ENCODE measurements at places on chromosomes 1 and 21.

- no peak for DNase-seq
Observed at GRCh38 chr1:29629814-29630516, 393.6 kb downstream of the PTPRU start.

DNA sequence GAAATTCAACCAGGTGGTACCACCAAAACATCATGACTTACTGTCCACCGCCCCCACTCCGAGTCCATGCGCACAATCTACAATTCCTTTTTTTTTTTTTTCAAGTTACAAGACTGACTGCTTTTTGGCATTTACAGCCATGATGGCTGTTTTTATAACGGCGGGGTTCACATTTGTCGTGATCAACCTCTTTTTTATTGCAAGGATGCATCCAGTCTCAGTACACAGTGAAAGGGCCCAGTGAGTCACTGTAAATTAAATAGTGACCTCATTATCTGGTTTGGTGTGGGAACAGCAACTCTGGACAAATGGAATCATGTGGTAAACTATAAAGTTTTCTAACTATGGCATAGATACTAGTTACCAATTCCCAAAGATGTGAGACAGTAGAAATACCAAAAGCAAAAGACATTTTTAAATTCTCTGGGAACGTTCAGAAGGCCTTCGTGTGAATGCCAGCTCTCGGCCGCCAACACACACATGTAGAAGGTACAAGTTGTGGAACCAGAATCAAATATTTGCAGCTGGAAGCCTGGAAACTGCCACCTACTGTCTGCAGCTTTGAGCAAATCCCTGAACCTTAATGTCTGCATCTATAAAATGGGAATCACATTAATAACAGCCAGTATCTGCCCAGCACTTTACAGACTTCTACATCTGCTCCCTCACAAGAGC, 4.9 kb downstream of the GLIS1 start:
- DNase-seq, result no peak

DNA sequence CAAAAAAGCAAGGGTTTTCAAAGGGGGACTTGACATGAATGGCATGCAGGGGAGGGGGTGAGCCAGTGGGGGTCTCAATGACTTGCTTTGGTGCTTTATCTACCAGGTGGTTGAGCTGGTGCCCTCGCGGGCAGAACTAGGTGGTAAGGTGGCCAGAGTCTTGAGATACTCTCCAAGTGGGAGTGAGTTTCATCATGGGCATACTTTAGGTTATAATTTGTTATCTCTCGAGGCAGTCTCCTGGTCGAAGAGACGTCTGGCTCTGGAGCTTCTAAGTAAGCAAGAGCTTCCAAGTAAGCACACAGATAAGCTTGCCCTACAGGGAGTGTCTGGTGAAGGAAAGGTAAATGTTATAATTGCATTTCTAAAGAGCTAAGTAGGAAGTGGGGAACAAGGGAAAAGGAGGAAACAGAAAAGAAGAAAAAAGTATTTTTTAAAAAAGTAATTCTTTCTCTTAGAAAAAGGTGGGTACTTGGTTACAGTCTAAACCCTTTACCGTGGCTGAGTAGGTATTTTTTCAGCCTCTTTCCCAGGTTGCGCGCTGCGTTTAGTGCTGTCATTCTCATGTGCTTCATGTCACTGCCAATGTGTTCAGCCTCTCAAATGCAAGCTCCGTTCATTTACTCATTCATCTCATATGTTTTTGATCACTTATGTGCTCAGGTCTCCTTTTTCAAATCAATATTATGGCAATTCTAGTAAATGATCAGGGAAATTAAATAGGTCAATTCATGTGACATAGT, 31.6 kb upstream of the DNAJC6 start:
- DNase-seq, result no peak

GRCh38 chr21:29949991-29950390, 10.2 kb upstream of the GRIK1 start:
- no peak for DNase-seq

DNA sequence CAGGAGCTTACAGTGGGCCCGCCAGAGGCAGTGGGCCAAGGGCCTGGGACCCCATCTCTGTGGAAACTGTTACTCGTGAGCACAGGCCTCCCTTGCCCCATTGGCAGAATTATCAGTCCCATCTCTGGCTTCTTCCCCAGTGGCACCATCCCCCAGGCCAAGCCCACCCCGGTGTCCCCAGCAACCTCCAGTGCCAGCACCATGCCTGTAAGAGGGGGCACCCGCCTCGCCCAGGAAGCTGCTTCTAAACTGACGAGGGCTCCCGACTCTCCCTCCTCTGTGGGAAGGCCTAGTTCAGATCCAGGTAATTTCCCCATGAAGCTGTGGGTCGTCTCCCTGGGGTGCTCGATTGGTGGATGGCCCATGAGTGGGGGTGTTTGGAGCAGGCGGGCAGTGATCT, 46.8 kb downstream of the TNFRSF8 start:
- no peak for DNase-seq

DNA sequence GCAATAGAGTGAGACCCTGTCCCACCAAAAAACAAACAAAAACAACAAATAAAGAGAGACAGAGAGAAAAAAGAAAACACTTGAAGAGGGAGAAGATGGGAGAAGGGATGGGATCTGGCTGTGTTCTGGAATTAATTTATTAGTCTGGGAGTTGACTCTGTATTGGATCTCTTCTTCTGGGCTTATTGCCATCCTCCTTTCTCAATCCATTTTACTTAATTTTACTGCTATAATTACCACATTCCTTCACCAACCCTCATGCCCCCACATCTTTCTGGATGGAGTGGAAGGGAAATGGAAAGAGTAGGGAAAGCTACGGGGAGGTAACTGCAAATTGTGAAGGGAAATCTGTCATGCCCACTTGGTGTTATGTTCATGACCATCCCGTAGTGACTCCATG, 42.9 kb downstream of the FMN2 start:
- no peak for DNase-seq

GRCh38 chr1:54543729-54544496, 4.1 kb upstream of the ACOT11 start:
- no peak for DNase-seq

- no peak for DNase-seq
Observed at GRCh38 chr1:42732126-42732680, 7.8 kb downstream of the CLDN19 start.

GRCh38 chr1:213989002-213989855, 1.5 kb downstream of the PROX1 start:
- DNase-seq, result no peak

DNA sequence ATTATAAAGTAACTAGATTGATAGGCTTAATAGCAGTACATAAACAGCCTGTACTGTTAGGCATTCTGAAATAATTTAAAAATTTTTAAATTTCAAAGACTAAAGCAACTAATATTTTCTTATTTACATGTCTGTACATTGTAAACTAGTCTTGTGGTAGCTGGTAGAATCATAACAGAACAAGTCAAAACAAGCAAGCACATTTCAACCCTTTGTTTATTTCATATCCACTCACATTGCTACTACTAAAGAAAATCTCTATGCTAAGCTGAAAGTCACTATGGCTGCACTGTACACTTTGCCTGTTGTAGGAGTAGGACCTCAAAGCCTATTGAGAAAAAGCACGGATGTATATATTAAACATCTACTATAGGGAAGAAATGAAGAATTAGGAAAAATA, 738.2 kb upstream of the ADGRL4 start:
- DNase-seq, result no peak

DNA sequence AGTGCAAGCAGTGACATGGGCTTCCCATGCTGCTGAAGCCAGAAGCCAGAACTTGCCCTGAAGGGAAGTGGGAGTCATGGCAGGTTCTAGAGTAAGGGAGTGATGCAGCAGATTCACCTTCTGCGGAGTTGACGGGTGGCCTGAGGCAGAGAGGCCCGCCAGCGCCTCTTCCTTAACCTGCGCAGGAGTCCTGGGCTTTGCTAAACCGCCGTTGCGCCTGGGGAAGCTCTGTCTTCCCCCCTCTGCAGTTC, 67.3 kb downstream of the OBSCN start:
- no peak for DNase-seq

DNA sequence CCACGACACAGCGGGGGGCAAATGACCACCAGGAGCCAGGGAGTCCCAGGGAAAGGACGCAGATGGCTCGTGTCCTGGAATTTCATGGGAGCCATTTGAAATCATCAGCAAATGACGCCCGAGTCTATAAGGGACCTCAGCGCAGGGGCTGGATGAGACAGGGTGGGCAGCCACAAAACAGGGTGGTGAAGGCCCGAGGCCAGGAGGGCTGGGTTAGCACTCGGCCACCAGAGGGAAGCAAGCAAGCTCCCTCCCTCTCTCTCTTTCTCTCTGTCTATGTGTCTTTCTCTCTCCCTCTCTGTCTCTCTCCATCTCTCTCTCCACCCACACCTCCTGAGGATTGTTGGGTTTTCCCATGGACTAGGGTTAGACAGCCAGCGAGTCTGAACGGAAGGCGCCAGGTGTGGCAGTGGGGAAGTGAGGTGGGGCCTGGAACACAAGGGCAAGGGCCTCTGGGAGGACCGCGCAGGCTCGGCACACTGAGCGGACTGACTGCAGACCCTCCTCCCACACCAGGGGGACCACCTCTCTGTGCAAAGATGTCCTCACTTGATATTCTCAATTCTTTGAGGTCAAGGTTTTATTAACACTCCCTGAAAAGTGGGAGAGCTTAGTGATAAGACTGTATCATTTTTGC, 73.8 kb upstream of the TMPRSS2 start:
- no peak for DNase-seq

- no peak for DNase-seq
Observed at GRCh38 chr1:32311709-32312393, 20.0 kb downstream of the HDAC1 start.

DNA sequence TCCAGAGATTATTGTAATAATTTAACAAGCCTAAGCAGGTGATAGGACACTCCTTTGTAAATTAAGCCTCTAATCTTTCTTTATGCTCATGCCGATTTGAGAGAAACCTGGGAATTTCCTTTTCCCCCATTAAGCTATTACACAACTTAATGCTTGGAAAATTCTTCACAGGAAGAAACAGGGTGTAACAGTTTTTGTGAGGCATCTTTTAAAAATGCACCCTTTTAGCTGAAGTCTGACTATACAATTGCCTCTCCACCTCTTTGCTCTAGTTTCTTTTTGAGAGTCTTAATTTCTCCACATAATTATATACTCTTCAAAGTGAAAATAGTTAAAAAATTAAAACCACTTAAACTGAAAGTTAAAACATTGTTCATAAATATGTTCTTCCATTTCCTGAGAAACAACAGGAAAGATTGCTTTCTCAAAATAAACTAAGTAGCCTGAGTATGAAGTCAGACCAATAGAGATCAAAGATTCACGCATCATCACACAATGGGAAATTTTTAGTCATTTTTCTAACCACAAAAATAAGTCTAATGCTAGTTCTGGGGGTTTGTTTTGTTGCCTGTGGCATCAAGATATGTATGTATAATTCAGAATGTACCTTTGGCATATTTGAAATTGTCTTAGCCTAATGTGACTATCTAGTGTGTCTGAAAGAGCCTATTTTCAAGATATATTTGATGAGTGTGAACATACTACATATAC, 34.7 kb downstream of the LRRC8D start:
- DNase-seq, result no peak

DNA sequence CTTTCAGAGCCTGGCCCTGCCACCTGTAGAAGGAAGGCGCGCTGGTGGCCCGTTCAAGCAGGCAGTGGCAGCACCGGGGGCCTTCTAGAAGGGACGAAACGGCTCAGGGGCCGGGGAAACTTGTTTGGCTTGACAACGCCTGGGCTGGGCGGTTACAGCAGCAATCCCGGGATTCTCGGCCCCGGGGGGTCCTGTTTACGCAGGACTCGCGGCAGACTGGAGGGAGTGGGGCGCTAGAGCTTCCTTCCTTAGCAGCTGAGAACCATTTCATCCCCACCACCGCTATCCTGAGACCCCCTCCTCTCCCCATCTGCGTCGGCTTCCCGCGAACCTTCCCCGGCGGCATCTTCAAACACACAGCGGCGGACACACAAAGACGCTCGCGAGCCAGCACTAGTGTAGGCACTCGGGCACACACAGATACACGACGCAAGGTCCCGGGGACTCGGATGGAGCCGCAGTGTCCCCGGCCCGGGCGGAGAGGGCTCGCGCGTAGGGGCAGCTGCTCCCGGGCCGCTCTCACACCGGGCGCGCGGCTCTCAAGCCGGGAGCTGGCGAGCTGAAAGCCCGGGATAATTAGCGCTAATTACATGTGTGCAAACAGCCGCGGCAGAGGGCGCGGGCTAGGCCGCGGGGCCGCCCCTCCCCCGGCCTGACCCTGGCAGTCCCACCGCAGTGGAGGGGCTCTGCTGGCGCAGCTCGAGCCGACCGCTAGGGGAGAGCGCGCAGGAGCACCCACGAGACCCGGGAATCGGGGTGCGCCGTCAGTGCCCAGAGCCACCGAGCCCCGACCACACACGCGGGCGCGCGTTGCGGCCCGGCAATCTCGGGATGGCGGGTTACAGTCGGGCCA, 271.4 kb downstream of the FOXD2 start:
- DNase-seq, result no peak
